ENCODE measurements at places on chromosomes 3 and 15.

DNA sequence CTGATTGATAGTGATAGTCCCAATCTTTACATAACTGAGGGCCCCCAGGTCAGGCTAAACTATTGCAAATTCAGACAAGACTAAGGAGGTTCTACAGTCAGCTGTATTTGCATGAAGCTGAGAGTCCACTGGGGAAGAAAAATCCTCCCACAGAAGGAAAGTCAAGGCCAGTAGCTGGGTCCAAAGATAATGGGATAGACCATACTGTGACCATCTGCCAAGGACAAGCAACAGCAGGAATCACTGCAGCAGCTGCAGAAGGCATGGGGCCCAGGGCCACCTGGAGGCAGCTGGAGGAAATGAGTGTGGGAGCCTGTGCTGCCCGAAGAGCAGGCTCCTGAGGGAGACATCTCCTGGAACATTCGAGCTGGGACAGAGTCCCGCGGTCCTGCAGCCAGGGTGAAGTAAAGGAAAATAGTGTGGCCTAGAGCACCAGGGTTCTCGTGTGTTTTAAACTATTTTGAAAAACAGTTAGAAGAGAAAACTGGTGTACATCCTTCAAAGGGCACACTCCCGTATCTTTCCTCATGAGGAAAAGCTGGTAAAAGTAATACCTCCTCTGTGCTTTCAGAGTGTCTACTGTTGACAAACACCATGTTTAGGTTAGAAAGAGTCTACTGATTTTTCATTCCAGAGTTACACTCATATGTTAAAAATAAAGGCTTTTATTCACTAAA, 13.2 kb upstream of the TMEM212 start:
- peak; percentile 70 for DNase-seq

DNA sequence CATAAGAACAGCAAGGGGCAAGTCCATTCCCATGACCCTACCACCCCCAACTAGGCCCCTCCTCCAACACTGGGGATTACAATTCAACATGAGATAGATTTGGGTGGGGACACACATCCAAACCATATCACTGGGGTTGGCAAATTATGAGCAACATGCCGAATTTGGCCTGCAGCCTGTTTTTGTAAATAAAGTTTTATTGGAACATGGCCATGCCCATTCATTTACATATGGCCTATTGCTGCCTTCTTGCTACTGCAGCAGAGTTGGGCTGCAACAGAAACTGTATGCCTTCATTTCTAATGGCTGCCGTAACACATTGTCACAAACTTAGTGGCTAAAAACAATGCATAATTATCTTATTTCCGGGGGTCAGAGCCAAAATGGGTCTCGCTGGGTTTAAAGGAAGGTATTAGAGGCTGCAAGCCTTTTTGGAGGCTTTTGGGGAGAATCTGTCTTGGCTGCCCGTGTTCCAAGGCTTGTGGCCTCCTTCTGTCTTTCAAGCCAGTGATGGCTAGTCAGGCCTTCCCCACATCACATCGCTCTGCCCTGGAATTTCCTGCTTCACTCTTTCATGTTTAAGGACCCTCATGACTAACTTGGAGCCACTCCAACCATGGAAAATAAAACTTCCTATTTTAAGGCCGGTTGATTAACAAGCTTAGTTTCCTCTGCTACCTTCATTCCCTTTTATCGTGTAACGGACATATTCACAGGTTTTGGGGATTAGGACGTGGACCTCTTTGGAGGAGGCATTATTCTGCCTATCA, 428.5 kb upstream of the PROK2 start:
- no peak for DNase-seq

- no peak for DNase-seq
These were observed 86.2 kb downstream of the THSD4 start for GRCh38 chr15:71201477-71201876.

- DNase-seq = no peak
These were observed 1.5 kb upstream of the ITIH1 start for GRCh38 chr3:52775877-52776276.

DNA sequence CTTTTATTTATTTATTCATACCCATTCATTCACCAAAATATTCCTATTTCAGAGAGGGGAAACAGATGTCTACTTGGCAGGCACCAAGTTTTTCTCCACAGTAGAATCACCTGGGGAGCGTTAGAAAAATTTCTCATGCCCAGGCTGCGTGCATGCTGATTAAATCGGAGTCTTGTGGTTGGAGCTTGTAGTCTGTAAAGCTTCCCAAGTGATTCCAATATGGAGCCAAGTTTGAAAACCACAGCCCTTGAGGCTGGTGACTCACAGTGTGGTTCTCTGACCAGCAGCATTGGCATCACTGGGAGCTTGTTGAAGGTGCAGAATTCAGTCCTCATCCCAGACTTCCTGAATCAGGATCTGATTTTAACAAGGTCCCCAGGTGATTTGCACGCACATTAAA, 49.7 kb downstream of the PDHB start:
- no peak for DNase-seq

All from GM12865 (cell line).